ENCODE measurements at places on chromosomes 11 and 22.

- no peak for DNase-seq
Measured at GRCh38 chr11:77106321-77106720, 3.7 kb downstream of the OMP start.

GRCh38 chr11:93481279-93481678 is 61.9 kb downstream of the SMCO4 start:
- no peak for DNase-seq

- no peak for DNase-seq
Measured at GRCh38 chr11:119295178-119295577, 21.8 kb downstream of the MCAM start.

DNA sequence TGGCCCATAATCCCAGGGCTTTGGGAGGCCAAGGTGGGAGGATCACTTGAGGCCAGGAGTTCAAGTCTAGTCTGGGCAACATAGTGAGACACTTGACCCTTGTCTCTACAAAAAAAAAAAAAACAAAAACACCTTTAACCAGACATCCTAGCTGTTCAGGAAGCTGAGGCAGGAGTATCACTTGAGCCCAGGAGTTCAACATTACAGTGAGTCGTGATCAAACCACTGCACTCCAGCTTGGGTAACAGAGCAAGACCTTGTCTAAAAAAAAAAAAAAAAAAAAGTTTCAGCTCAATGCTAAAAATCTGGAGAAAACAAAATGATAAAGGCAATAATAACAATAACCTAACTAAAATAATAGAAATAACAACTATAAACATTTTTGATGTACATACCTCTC is 22.6 kb upstream of the APLP2 start:
- DNase-seq = no peak

DNA sequence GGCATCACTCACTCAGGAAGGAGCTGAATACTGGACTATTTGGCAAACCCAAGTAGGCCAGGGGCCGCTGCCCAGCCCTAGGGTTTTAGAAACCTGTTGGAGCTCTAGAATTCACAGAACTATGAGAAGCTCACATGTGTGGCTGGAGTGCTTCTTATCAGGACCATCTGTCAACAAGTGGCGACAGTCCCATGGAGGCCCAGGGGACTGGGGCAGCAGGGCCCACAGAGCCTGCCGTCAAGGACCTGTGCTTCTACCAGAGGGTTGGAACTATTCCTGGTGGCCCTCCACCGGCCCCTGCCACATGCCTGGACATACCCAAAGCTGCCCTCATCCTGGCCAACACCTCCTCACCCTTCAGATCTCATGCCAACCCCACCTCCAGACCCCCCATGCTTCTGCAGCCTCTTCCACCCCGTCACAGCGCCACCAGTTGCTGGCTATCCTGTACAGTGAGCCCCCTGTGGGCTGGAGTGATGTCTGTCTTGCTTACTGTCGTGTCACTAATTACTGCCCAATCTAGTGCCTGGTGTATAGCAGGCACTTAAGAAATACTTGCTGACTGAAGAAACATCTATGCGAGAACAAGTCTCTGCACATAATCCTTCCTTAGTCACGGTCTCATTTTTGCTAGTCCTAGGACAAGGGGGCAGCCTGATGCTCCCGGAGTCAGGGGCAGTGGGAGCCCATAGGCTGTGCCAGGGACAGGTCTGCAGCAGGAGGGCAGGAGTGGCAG is 27.2 kb upstream of the RASL10A start:
- DNase-seq = no peak

Measured in forelimb muscle (tissue), 1 donor.